ENCODE measurements at places on chromosomes 2 and 18. TPM values are rescaled to one million over a fixed set of nuclear protein-coding genes. Genes with fewer than 3 reads are reported as not detected.

Gene CEP192
- 40.0 TPM for total RNA-seq

Gene ITGA4
- 30.8 TPM for total RNA-seq

Gene SERPINB11
- not detected for total RNA-seq

Gene UGT1A1
- total RNA-seq = 7.9 TPM

Gene CD207
- 0.95 TPM for total RNA-seq

Gene SRD5A2
- total RNA-seq = not detected

Gene SP5
- 0.41 TPM for total RNA-seq

Data from transverse colon (tissue), 4 donors.